ENCODE measurements at places on chromosomes 7 and 10.

GRCh38 chr10:4127518-4128315 is 342.7 kb upstream of the KLF6 start:
- DNase-seq, result no peak

GRCh38 chr7:71694665-71695064 is 562.7 kb downstream of the GALNT17 start:
- no peak for DNase-seq

GRCh38 chr7:25926891-25927625 is 224.9 kb upstream of the NFE2L3 start:
- no peak for DNase-seq

DNA sequence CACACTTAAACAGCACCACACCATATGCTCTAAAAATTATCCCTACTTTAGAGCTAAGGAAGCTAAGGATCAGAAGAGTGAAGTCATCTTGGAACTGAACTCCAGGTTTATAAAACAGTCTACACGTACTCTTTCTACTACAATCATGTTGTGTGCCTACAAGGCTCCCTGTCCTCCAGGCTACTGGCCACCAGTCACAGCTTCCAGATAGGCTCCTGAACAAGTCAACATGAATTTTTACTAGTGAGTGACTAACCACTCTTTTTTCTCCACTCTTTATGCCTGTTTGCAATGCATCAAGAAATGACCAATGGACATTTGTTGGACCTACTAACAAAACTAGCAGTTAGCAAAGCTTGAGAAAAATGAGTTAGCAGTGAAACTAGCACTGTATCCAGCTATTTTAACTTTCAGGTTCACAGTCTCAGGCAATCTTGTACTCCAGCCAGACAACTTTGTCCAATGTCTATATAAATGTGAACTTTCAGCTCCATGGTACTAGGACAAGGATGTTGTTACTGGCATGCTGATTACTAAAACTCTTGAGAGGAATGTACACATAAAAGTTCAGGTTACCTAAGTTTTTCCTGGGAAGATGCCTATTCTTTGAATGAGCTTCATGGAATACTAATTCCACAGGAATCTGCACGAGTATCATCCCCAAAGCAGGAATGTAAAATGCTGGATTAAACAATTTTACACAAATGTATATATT is 180.0 kb downstream of the BTAF1 start:
- DNase-seq, result no peak

- DNase-seq, result no peak
These were observed 141.7 kb downstream of the DLG5 start for GRCh38 chr10:77784856-77785255.

GRCh38 chr10:50420196-50420595 is 168.9 kb upstream of the ASAH2 start:
- no peak for DNase-seq

DNA sequence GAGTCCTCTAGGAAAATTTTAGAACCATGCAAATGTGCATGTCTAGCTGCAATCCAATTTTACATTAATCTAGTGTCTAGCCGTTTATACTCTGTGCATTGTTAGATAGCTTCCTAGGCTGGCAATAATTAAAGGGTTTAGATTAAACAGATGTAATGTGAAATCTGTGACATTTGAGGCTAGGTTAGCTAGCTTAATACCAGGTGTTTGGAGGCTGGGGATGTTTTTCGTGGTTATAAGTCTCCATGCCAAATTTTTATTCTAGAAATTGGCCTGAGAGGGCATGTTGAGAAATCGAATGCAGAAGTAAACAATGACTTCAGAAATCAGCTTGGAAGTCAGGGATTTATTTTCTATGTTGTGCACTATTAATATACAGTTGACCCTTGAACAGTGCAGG is 94.2 kb downstream of the ST7 start:
- DNase-seq, result no peak

- no peak for DNase-seq
These were observed 288.3 kb downstream of the CAMK1D start for GRCh38 chr10:12637649-12638048.

GRCh38 chr10:113175756-113176651 is 226.0 kb downstream of the TCF7L2 start:
- no peak for DNase-seq

DNA sequence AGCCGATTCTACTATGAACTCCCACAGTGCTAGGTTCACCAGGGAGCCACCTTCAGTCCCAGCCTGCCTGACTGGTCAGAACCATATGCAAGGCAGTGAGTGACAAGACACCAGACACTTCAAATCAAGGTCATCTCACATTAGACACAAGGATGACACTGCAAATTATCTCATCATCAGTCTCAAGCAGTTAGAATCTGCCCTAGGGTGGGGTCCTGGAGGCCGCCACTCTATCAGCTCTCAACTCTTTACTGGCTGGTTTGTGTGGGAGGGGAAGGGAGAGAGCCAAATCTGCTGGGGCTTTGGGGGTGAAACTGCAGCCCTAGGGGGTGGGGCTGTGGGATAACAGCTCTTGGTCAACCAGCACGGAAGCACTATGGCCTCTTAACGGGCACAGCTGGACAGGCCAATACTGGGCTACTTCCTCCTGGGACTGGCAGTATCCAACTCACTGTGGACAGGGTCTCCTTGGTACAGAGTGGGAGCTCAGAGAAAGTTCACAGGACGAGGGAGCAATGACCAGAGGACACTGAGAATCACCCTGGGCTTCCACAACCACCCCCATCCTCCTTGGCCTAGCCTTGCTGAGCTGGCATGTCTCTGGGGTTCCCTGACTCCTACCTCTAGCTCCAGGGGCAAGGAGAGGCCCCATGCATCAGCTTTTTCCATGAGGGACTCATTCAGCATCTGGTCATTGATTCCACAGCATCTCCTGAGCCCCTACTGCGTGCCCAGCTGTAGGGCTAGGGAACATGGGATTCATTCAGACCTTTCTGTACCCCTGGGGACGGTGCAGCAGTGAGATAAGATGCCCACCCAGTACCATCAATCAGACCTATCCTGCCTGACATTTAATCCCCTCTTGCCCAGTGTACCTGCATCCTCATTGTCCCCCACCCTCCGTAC is 5.4 kb downstream of the GPRIN2 start:
- DNase-seq, result peak; percentile 43

DNA sequence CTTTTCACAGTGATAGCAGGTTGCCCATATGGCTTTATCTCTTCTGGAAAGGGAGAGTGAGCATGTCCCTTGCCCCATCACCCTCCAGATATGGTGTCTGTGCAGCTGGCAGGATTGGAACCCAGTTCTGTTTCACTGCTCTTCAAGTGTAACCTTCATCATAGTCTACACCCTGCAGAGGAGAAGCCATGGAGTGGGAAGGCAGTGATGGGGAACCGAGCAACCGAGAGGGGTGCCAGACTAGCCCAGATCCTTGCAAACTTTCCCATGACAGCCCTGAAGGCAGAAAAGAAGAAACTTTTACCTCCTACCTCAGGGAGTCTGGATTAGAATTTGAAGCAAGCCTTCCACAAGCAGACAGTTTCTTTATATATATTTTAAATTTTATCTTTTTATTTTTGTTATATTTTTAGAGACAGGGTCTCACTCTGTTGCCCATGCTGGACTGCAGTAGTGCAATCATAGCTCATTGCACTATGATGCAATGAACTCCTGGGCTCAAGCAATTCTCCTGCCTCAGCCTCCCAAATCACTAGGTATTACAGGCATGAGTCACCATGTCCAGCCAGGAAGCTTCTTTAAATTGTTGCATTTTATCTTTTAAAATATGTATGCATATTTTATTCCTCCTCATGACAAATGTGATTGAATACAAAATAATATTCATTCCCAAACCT is 133.3 kb downstream of the KCNMA1 start:
- no peak for DNase-seq

- no peak for DNase-seq
These were observed 19.9 kb downstream of the ITPRIP start for GRCh38 chr10:104318326-104318725.

- DNase-seq, result no peak
These were observed 127.2 kb downstream of the LRRC4 start for GRCh38 chr7:127903892-127904669.

DNA sequence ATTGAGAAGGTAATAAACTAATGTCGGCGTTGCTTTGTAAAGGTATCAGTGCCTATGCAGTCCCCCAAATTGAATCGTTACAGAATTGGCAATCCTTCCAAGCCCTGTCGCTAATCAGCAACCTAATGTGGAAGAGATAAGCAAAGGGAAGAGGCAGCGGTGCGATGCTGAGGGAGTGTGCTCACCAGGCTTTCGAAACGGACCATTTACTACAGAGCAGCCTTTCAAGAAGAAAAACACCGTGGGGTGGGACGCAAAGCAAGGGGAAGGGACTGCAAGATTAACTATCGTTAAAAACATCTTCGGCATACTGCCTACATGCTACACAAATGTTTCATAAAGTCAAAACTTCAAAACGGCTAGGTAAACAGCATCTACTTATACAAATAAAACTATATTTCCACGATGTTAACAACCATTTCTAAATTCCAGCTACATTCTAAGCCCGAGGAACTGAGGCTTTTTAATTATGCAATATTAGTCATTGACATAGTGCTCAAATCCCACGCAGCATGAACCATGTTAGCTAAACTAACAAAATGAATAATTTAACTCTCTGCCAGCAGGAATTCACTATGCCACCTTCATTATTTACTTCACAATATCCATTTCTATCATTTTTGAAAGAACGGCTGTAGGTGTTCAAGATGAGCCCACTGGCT is 85.2 kb downstream of the CHCHD3 start:
- no peak for DNase-seq

DNA sequence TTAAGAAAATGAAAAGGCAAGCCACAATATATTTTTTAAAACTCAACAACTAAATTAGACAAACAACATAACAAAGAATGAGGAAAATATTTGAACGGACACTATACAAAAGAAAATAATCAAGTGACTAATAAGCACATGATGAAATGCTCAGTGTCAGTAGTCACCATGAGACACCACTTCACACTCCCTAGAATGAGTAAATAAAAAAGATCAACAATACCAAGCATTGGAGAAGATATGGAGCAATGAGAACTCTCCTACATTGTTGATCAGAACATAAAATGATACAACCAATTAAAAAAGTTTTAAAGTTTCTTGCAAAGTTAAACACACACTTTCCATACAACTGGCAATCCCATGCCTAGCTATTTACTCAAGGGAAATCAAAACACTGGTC is 222.2 kb downstream of the C7orf25 start:
- no peak for DNase-seq

- no peak for DNase-seq
These were observed 279.1 kb downstream of the PHF14 start for GRCh38 chr7:11252705-11253272.

- DNase-seq, result no peak
These were observed 111.9 kb upstream of the RPA3 start for GRCh38 chr7:7830122-7830878.

GRCh38 chr10:124578231-124579010 is 116.8 kb downstream of the LHPP start:
- no peak for DNase-seq

DNA sequence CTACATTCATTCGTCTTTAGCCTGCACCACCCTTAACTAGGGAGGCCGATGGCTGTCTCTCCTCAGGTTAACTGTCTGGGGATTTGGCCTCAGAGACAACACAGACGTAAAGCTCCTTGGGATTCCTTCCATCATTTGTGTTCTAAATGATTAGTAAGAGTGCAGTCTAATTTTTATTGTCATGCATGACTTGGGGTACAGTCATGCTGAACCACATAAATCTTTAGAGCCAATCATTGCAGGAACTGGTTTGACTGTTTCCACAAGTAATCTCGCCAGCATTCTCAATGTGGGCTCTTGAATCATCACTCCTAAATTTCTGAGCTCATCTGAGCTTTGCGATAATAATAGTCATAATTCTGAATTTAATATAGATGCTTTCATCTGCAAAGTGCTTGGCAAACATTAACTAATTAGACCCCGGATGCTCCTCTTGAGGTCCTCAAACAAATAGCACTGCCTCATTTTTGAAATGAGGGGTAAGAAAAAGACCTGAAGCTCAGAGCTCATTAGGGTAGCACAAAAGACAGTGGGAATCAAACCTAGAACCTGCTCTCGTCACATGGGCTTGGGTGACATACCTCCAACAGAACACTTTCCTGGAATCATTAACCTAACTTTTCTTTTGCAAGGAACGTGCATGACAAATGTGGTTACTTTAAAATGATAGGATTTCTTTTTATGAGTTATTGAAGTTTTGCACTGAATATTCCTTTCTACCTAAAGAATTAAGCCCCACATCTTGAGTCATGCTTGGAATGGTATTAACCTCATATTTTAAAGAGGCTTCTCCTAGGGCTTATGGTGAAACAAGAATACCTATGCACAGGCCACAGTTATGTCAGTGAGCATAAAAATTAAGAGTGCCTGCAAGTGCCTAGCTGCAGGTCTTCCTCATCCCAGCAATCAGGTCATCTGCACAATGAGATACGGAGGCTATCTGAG is 118.9 kb upstream of the NRP1 start:
- no peak for DNase-seq

DNA sequence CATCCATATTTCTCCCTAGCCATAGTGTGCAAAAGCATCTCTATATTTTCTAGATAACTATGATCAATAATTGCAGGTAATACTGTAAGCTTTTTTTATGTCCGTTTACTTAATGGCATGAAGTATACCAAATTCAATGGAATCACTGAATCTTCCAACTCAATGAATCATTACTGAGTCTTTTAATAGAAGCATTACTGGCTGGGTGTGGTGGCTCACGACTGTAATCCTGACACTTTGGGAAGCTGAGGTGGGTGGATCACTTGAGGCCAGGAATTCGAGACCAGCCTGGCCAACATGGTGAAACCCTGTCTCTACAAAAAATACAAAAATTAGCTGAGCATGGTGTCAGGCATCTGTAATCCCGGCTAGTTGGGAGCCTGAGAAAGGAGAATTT is 372.5 kb downstream of the BMPER start:
- no peak for DNase-seq

GRCh38 chr10:86151613-86152012 is 215.0 kb downstream of the GRID1 start:
- DNase-seq, result no peak

GRCh38 chr10:33546031-33546430 is 211.6 kb upstream of the NRP1 start:
- no peak for DNase-seq

- DNase-seq, result no peak
These were observed 98.1 kb downstream of the NT5C2 start for GRCh38 chr10:103095005-103095404.

DNA sequence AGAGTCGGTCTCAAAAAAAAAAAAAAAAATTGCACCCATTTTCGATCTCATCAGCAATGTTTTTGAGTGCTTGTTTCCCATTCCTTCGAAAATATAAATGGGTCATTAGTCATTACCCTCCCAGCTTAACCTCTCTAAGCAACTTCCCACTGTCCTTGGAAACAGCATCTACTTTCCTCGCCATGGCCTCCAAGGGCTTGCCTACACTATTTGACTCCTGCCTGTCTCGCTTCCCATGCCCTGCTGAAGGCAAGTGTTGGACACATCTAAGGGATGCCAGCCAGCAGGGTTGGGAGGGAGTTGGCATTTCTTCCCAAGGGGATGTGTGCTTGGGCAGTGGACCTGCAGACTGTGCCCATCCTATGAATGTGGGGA is 12.7 kb upstream of the RHBDD2 start:
- DNase-seq, result no peak
